ENCODE measurements at places on chromosomes 16 and 17.

- no peak for DNase-seq
Observed at GRCh38 chr17:39663340-39663687, 1.8 kb upstream of the TCAP start.

DNA sequence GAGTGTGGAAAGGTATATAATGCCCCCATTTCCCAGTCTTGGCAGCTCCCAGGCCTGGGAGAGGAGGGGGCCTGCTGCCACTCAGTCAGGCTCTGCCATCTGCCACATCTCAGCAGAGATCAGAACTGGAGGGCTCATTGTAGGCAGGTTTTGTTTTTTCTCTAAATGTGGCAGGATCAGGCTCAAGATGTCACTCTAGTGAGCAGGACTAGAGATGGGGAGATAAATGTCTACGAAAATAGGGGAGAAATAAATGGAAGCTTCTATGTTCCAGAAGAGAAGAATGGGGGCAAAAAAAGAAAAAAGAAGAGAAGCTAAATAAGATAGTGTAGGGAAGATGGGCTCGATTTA is 13.9 kb downstream of the NXPH3 start:
- no peak for DNase-seq

- DNase-seq: no peak
Observed at GRCh38 chr17:66386498-66387351, 84.3 kb downstream of the PRKCA start.

GRCh38 chr16:11833951-11834695 is 17.2 kb downstream of the RSL1D1 start:
- DNase-seq: no peak

DNA sequence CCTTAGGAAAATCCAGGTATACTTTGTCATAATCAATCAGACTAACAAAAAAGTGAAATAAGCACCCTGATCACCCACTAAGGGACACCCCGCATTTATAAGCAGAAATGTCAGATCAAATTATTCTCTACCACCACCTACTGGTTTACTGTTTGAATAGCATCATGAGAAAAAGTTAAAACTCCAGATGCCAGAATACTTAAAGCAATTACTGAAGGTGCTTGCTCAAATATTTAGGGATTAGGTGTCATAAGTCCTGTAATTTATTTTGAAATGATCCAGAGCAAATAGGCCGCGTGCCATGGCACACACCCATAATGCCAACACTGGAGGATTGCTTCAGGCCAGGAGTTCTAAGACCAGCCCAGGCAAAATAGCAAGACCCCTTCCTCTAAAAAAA is 2.3 kb downstream of the TOP2A start:
- no peak for DNase-seq

DNA sequence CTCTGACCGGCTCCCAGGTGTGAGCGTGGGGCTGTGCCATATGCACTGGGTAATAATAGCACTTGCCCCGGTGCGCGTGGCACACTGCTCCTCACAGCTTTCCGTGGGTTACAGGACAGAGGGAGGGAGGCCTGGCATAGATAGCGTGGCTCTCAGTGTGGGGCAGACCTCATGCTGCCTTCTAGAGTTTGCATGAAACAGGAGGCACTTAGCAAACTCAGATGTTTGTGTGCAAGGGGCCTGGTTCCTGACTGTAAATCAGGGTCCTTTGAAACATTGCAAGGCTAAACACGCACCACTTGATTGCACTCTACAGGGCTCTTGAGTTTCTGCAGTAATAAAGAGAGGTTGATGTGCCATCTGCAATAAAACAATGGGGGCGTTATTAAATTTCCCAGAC is 101.7 kb downstream of the RPTOR start:
- DNase-seq: no peak

GRCh38 chr16:8686031-8686621 is 11.7 kb downstream of the ABAT start:
- no peak for DNase-seq

DNA sequence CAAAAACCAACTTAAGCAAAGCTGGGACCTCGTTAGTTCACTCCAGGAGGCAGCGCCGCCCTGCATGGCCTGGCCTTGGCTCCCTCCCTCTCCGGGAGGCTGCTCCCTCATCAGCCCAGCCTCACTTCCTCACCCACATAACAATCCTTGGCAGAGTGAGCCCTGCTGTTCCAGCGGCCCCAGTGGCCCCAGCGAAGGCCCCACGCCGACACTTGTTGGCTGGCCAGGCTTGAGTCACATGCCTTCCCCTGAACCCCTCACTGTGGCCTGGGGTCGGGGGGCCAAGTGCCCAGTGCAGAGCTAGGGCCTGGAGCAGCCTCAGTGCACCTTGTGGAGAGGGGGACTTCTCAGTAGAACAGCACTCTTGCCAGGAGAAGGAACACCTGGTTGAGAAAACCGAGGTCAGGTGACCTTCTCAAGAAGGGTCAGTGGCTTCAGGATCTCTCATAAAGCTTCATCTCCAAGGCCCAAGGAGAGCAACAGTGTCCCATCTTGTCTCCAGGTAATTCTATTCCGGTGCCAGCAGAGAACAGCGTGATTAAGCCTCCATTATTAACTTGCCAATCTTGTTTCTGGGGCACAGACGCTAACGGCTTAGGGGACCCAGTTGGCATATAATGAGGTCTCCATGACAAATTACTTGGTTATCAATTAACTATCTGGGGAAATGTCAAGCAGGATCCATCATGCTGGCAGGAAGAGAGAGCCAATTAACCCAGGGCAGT is 26.8 kb downstream of the ENDOV start:
- DNase-seq: no peak

DNA sequence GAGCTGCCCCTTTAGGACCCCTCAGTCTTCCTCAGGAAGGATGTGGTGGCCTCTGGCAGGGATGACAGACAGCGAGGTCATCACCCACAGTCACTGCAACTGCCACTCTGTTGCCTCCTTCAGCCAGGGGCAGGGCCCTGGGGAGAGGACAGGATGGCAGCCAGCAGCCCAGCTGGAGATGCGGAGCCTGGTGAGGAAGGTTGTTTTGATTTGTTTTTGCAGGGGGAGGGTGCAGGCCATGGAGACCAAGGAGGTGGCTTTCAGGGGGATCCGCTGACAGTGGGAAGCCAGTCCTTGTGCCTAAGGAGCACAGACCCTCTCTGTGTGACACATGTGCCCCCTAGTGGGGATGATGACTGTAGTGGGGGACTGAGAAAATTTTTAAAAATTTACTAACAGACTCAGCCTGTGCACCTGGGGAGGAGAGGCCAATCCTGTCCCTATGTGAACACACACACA is 7.4 kb downstream of the PRCD start:
- peak; percentile 59 for DNase-seq

GRCh38 chr17:65332375-65332774 is 195.2 kb downstream of the RGS9 start:
- no peak for DNase-seq

- DNase-seq: no peak
Observed at GRCh38 chr16:1643521-1643920, 31.4 kb downstream of the CRAMP1 start.

DNA sequence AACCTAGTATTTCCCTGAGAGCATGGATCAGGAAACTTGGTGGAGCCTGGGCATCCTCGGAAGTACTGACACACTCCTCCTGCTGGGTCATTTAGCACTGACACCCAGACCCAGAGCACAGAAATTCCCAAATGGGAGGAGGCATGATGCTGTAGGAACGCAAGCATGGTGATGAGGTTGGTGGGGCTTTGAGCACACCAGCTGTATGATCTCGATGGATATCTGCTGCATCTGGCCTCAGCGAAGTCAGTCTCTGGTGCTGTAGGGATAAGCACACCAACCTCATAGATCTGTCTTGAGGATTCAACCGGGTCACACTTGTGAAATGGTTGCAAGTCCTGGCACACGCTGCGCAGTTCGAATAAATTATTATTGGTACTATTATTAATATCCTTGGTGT is 52.5 kb downstream of the SHISA6 start:
- no peak for DNase-seq

- no peak for DNase-seq
Observed at GRCh38 chr17:45265821-45266220, 3.9 kb upstream of the SPATA32 start.

DNA sequence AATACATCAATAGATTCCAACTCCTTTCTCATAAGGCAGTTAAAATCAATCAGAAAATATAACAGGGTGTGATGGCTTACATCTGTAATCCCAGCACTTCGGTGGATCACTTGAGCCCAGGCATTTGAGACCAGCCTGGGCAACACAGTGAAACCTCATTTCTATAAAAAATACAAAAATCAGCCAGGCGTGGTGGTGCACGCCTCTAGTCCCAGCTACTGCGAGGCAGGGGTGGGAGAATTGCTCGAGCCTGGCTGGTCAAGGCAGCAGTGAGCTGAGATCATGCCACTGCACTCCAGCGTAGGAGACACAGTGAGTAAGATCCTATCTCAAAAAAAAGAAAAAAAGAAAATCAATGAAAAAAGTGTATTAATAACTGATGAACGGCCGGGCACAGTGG is 258.6 kb downstream of the NTN1 start:
- DNase-seq: no peak

DNA sequence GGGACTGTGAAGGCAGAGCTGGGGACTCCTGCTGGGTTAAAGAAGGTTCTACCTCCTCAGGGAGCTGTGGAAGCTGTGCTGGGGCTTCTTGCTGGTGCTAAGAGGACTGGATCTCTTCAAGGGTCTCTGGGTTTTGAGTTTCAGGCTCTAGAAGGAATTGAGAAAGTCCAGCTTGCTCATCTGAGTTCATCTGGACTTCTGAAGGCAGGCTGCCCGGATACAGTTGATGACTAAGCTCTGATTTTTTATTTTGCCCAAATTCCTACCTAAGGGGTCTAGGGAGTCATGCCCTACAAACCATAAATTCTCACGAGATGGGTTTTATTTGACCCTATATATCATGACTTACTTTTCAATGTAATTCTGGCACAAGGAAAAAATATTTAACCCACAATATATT is 46.8 kb upstream of the TMEM97 start:
- no peak for DNase-seq

- DNase-seq: no peak
Observed at GRCh38 chr17:6502142-6502541, 54.2 kb downstream of the PITPNM3 start.

DNA sequence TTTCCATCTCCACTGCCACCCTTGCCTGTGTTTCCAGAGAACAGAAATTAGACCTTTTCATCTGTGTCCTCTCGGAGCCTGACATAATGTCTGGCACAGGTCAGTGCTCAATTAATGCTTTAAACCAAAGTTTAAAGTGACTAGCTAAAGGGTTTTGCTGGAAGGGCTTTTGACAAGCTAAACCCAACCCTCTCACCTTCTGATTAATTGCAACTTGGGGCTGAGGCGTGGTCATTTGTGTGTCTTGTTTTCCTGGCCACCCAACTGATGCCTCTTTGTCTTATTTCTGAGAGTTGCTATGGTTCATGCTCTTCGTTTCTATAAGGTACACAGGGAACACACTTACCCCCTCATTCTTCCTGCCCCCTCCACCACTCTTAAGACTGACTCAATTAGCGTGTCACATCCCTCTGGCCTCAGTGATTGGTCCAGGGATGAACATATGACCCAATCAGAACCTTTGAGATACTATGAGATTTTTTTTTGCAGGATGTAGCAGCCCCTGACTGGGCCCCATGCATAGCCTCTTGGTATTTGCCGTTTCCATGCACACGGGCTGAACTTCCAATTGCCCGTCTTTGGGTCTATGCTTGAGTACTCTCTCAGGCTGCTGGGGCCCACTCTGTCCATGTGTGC is 15.8 kb upstream of the BRD7 start:
- no peak for DNase-seq

- DNase-seq: peak; percentile 48
Observed at GRCh38 chr17:7435676-7436555, 681 bp downstream of the TMEM102 start.

DNA sequence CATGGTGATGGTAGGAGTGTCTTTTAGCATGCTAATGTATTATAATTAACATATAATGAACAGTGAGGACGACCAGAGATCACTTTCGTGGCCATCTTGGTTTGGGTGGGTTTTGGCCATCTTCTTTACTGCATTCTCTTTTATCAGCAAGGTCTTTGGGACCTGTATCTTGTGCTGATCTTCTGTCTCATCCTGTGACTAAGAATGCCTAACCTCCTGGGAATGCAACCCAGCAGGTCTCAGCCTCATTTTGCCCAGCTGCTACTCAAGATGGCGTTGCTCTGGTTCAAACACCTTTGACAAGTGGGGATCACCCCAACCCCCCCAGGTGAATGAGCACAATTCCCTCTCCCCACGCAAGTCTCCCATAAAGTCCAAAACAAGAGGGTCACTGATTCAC is 49.3 kb upstream of the ETV4 start:
- no peak for DNase-seq

GRCh38 chr17:7589891-7590691 is at the start of gene SOX15:
Gene SOX15, minus strand, starts transcription at chr17:7590094. Its CDS starts 418 bp downstream, at chr17:7589676.
- DNase-seq: no peak

GRCh38 chr16:79988721-79989220 is 388.2 kb upstream of the MAF start:
- no peak for DNase-seq

GRCh38 chr17:1487939-1488825 is 4.3 kb downstream of the MYO1C start:
- DNase-seq: peak; percentile 68

- DNase-seq: peak; percentile 75
Observed at GRCh38 chr16:30893744-30894539, at the start of gene BCL7C. Gene BCL7C, minus strand, starts transcription at chr16:30894077. Its CDS starts 133 bp downstream, at chr16:30893944.

GRCh38 chr16:27687605-27688004 is 137.7 kb downstream of the KATNIP start:
- no peak for DNase-seq

DNA sequence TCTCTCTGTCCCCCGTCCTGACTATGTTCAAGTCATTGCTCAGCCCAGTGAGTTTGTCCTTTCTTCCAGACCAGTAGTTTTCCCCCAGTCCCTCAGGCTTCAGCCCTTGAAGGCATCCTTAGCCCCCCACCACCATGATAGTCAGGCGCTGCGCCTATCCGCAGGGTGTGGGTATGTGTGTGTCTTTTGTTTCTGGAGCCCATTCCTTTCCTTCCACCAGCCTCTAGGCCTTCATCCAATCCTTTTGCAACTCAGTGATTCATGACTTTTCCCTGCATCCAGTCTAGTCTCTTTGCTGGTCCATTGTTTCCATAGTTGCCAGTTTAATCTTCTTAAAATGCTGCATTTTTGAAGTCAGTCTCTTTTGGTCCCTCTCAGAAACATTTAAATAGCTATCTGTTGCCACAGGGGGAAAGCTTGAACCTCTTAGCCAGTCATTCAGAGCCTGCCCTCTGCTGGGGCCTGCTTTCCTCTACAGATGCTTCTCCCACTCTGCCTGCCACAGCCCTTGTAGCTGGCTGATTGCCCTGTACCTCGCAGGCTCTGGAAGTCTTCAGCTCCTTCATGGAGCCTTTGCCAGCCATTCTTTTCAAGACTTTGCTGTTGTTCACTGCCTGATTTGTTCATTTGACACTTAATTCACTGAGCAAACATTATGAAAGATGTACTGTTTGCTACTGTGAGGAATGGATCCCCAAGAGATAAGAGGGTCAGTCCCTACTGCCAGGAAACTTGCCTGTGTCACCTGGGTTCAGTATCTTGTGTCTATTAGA is 55.9 kb upstream of the ADCY7 start:
- DNase-seq: peak; percentile 50

DNA sequence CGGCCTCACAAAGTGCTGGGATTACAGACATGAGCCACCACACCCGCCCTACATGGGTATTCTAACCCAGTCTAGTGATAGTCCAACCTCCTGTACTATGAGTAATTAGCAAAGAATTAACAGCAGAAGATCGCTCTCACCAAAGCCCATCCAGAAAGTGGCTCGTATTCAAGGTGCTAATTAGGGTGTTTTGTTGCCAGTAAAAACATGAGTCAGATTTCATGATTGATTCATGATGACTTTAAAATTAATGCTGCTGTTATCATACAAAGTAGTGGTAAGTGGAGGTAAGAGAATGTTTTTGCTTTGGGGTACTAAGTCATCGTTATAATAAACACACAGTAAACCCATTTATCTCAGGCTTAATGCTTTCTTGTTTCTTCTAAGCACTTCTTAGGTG is 428.8 kb downstream of the WWOX start:
- no peak for DNase-seq
